Activated CD4-positive, alpha-beta T cell treated with anti-CD3 and anti-CD28 coated beads for 48 hours (primary cell): ENCODE measurements at places on chromosomes 4 and X.
A peak's percentile ranks its signal among the peaks of the same experiment; 100 is the strongest.

DNA sequence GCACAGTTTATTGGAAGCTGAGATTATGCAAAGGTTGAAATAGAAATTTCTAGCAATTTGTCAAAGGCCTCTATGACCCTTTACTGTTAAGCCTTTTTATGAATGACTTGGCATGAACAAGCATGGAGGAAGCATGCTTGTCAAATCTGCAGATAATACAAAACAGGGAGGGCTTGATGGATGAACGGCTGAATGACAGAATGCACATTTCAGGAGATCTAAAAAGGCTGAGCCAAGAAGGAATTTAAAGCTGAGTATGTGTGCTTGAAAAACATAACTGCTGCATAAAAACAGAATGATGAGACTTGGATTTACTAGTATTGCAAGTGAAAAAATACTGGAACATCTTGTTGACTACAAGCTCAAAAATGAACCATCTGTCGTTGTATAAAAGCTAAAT is 29.0 kb upstream of the UBE2K start:
- DNase-seq = no peak

- no peak for DNase-seq
These were observed 5.7 kb downstream of the EIF1AX start for GRCh38 chrX:20135944-20136343.

- no peak for DNase-seq
These were observed 54.4 kb upstream of the IRF2 start for GRCh38 chr4:184528713-184529112.

GRCh38 chr4:118277243-118277642 is 75.6 kb downstream of the PRSS12 start:
- no peak for DNase-seq

- DNase-seq = no peak
These were observed 182.3 kb downstream of the INPP4B start for GRCh38 chr4:142663828-142664227.

DNA sequence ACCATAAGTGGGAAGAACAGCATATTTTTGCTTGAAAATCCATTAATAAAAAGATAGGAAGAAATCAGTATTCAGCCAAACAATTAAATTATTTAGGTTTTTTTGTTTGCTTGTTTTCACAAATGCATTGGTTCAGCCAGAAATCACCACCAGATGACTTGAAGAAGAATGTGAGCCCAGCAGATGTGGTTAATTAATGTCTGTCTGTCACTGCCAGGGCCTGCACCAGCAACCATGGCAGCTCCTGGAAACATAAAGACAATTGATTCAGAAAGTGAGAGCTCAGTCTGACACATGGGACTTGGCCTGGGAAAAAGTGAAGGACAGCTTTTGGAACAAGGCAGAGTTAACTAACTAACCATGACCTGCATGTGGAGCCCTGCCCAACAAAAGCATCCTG is 74.0 kb downstream of the MAOB start:
- DNase-seq = no peak

DNA sequence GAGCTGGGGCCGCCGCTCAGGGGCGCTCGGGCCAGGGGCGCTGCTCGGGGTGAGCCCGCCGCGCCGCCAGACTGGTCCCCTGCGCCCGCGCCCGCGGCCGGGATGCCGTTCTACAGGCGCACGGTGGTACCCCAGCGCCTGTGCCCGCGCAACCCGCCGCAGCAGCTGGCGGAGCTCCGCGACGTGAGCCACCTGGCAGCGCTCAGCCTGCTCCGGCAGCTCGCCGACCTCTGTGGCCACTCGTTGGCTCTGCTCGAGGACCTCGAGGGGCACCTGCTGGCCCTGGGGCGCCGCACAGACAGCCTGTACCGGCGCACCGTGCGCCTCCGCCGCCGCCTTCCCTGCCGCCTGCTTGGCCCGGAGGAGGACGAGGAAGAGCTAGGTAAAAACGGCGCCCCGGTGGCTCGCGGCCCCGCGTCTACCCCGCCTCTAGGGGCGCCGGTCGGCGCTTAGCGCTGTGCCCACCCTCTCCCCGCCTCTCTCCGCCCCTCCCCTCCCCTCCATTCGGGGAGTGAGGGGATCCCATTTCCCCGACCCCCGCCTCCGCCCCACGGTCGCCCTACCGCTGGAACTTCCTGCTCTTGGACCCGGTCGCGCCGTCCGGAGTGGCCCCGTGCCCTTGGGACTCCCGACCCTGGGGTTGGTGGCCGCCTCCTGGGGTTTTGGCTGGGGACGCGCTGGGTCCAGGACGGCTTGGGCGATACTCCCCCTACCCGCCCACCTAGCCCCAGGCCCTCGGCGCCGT is 513 bp downstream of the NHSL2 start:
- DNase-seq = peak; percentile 38

GRCh38 chrX:150094996-150095395 is 156.7 kb upstream of the EOLA2 start:
- DNase-seq = no peak

GRCh38 chr4:17884511-17884910 is 73.7 kb downstream of the NCAPG start:
- no peak for DNase-seq

DNA sequence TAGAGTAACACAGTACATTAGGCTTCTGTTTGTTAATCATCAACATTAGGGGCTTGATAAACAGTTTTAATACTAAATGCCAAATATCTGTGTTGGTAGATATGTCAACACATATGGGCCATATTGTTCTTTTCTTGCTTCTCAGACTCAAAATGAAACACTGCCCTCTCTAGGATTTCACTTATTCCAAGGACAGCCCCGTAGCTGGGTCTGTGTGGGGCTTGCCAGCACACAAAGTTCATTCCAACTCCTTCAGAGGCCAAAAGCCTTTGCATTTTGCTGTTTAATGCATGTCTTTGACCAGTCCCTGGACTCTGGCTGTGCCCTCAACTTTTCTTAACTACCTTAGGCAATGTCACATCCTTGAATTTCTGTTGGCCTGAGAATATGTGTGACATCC is 102.0 kb upstream of the ZNF827 start:
- no peak for DNase-seq

- no peak for DNase-seq
These were observed 7.2 kb upstream of the CCSER1 start for GRCh38 chr4:90120037-90120436.

- peak; percentile 3 for DNase-seq
These were observed at the start of gene SHROOM2 for GRCh38 chrX:9785944-9786797. Gene SHROOM2, plus strand, starts transcription at chrX:9786429. Its CDS starts 117 bp downstream, at chrX:9786546.

- no peak for DNase-seq
These were observed 226.9 kb downstream of the FSTL5 start for GRCh38 chr4:161936625-161937550.

GRCh38 chr4:88758264-88758663 is 60.6 kb upstream of the NAP1L5 start:
- DNase-seq = no peak

GRCh38 chr4:7019367-7019766 is 23.8 kb upstream of the TADA2B start:
- no peak for DNase-seq

GRCh38 chr4:174053895-174054294 is 229.6 kb downstream of the FBXO8 start:
- no peak for DNase-seq

- DNase-seq = no peak
These were observed 46.1 kb downstream of the PGRMC2 start for GRCh38 chr4:128241425-128241913.

DNA sequence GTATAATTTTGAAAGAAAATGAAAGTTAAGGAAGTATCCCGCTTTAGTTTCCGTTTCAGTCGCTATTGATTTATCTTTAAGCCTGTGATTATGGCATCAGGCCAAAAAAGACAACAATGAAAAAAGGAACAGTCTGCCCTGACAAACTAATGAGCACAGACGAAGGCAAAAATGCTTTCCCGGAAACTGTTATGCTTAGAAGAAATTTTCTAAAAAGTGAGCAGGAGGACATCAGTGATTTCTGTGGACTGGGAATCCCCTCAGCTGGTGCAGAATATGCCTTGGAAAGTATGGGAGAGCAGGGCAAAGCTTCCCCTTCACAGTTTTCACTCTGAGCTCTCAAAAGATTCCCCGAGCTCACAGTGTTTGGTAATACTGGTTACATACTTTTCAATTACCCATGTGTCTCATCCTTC is 5.1 kb upstream of the CXCL10 start:
- no peak for DNase-seq

- DNase-seq = no peak
These were observed 664 bp downstream of the MED12 start for GRCh38 chrX:71118985-71119535.

DNA sequence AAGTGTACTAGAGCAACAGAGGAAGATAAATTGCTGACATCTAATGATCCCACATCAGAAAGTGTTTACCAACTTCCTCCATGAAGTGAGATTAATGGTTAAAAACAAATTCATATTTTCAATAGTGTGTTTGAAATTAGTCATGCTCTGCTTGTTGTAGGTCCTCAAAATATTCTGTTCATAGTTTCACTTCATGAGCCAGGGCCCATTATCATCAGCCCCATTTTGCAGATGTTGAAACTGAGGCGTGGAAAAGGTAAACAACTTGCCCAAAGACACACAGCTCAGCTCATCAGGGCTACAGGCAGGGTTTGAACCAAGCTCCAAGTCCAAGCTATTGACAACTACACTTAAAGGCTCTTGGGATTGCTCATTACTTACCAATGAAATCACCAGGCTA is 103.5 kb upstream of the PPARGC1A start:
- no peak for DNase-seq

GRCh38 chrX:132375941-132376340 is 112.9 kb downstream of the MBNL3 start:
- no peak for DNase-seq

- DNase-seq = no peak
These were observed 34.2 kb upstream of the C1GALT1C1 start for GRCh38 chrX:120664081-120664480.

GRCh38 chrX:63993936-63994335 is 208.9 kb upstream of the ARHGEF9 start:
- no peak for DNase-seq

DNA sequence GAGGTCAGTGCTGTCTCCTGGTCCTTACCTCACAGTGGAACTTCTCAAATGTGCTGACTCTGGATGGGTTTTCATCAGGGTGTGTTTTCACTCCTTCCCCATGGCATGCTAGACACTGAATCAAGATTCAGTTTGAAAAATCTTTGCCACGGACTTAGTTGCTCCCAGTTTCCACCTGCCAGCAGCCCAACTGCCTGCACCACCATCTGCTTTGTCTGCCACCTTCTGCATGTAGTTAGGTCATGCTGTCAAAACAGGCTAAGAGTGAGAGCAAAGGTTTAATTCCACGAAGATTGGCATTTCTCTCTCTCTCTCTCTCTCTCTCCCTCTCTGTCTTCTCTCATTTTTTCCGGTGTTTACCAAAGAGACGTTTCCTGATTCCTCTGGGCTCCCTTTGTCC is 258.0 kb upstream of the EDNRA start:
- DNase-seq = no peak

GRCh38 chr4:163280703-163281519 is 51.5 kb downstream of the NPY1R start:
- DNase-seq = no peak

- no peak for DNase-seq
These were observed 400.8 kb upstream of the SLIT2 start for GRCh38 chr4:19850909-19851308.

- DNase-seq = no peak
These were observed 70.1 kb downstream of the CENPC start for GRCh38 chr4:67475155-67475554.

DNA sequence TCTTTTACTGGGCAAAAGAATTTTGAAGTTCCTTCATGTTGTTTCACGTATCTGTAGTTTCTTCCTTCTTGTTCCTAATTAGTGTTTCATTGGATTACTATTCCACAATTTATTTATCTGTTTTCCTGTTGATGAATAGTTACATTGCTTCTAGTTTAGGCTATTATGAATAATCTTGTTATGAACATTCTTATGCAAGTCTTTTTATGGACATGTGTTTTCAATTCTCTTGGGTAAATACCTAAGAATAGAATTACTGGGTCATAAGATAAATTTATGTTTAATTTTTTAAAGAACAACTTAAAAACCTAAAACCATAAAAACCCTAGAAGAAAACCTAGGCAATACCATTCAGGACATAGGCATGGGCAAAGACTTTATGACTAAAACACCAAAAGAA is 70.9 kb upstream of the RXFP1 start:
- no peak for DNase-seq

DNA sequence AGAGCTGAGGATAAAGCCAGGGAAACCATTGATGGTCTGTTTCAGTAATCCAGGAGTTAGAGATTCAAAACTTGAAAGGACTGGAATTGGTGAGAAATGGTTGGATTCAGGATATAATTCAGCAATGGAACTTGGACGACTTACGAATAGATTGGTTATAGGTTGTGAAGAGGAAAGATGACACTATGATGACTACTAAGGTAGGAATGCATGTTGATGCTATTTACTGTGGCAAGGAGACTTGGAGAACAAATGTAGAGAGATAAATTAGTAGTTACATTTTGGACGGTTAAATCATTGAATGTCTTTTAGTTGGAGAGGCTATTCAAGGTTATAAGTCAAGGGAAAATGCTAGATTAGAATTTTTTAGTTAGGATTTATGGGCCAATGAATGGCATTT is 365.4 kb upstream of the TECRL start:
- DNase-seq = no peak

DNA sequence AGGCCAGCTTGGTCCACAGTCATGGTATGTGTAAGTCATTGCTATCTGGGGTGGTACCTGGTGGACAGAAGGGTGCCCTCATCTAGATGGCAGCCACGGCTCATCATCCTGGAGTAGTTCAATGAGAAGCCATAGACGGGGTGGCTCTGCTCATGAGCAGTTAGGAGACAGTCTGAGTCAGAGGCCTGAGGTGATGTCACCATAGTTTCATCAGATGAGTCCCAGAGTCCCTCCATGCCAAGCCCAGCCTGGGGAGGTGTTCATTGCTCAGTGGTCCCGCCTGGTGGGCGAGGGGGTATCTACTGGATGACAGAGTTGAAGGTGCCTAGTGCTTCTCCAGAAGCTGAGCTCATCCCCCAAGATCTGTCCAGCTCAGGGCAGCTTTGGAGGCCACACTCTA is 49.8 kb downstream of the DLG3 start:
- peak; percentile 47 for DNase-seq

DNA sequence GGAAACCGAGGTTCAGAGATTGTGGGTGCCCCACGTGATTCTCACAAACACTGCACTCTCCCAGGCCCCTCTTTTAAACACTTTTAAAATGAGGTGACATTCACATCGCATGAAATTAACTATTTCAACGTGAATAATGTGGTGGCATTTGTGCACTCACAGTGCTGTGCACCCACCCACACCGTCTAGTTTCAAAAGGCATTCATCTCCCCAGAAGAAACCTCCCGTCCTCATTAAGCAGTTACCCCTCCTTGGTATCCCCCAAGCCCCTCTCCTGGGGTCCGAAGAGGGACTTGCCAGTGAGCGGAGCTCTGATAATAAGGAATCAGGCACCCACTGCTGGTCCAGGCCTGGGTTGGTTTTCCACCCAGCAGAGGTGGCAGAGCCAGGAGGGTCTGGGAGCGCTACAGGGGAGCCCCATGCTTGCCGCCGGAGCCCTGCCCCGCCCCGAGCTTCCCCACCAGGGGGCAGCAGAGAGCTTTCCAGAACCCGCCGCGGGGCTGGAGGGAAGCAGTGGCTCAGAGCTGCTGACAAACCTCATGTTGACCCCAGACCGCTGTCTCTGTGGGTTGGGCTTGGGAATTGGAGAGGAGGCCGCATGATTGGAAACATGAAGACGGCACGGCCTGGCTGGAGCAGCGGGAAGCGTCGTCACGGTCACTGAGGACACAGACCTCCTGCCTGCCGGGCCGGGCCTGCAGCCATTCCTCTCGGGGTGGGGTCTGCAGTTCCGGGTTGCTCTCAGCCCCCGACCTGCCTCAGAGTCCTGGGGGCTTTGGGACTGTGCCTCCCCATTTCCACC is 27.5 kb upstream of the HTRA3 start:
- DNase-seq = peak; percentile 90
